Left lung (tissue), 14 donors: ENCODE measurements at places on chromosomes 12 and 14. TPM values are rescaled to one million over a fixed set of nuclear protein-coding genes. Genes with fewer than 3 reads are reported as not detected.

RNASE2 gene
- total RNA-seq = 30.6 TPM

RNASE7 gene
- total RNA-seq = not detected

NEDD8 gene
- 162 TPM for total RNA-seq

PRB2 gene
- total RNA-seq = not detected

PIWIL1 gene
- not detected for total RNA-seq

SAMD15 gene
- 1.7 TPM for total RNA-seq

MYO1H gene
- total RNA-seq = 0.20 TPM

CLBA1 gene
- 7.1 TPM for total RNA-seq

C3AR1 gene
- total RNA-seq = 19.4 TPM

RIC8B gene
- 14.5 TPM for total RNA-seq

CABP1 gene
- total RNA-seq = 0.38 TPM

SYCP3 gene
- 0.23 TPM for total RNA-seq

TTC7B gene
- 33.1 TPM for total RNA-seq

CLEC9A gene
- 0.17 TPM for total RNA-seq

KLRC3 gene
- total RNA-seq = not detected
